ENCODE measurements at places on chromosomes 3 and 15. TPM values are rescaled to one million over a fixed set of nuclear protein-coding genes. Genes with fewer than 3 reads are reported as not detected.

The GRK7 gene
- total RNA-seq = not detected

The CHRNA3 gene
- total RNA-seq = not detected

The ZBTB20 gene
- total RNA-seq = 11.0 TPM

The LMCD1 gene
- 4.8 TPM for total RNA-seq

DNA sequence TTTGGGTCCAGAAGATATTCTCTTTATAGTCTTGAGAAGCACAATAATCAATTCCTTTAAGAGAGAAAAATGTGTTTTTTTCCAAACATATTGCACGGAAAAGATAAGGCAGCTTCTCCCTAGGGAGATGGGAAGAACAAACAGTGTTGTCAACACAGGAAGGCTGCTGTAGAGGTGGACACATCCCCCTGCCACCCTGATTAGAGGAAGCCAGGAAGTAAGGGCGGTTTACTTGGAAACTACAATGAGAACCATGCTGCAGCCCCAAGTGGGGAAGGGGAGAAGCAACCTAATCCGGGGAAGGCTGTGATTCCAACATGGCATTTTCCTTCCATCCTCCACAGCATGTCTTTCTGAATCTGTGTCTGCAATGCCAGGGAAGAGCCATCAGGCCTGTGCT, 256.9 kb upstream of the TGFBR2 start:
- DNase-seq = no peak

DNA sequence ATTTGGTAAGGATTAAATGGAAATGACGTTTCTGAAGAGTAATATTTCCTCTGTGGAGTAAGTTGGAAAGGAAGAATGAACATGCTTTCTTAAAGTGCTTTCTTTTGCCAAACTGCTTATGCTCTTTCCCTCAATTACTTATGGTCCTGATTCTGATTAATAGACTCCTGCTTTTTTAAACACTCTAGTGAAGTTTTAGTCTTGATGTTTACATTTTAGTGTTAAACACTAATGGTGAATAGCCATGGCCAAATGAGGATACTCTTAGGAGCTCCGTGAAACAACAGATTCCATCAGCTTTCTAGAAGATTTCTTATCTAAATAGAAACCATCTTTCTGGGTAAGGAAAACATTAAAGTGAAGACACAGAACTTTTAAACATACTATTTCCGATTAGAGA, 117.6 kb downstream of the P3H2 start:
- DNase-seq = no peak

GRCh38 chr3:179450901-179451264, 387 bp downstream of the GNB4 start:
- DNase-seq = no peak
